ENCODE measurements at places on chromosomes 3 and 15.

- no peak for DNase-seq
Measured at GRCh38 chr3:146476094-146476740, 6.9 kb upstream of the PLSCR2 start.

- DNase-seq: no peak
Measured at GRCh38 chr3:47022641-47023071, 43.2 kb downstream of the NBEAL2 start.

DNA sequence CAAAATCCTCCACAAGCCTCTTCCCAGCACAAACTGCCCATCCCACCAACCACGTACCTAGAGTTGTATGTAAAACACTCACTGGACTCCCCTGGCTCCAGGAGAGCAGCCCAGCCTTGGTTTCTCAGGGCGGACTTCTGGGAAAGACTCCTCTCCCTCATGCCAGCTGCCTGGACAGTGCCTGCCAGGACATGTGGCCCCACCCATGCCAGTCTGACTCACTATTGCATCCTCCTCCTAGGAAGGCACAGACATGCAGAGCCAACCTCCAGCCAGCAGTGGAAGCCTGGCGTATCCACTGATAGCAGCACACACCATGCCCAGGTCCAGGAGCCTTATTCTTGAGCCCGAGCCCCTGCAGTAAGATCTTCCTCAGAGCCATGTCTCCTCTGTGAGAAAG is 8.6 kb downstream of the PKM start:
- DNase-seq: no peak

DNA sequence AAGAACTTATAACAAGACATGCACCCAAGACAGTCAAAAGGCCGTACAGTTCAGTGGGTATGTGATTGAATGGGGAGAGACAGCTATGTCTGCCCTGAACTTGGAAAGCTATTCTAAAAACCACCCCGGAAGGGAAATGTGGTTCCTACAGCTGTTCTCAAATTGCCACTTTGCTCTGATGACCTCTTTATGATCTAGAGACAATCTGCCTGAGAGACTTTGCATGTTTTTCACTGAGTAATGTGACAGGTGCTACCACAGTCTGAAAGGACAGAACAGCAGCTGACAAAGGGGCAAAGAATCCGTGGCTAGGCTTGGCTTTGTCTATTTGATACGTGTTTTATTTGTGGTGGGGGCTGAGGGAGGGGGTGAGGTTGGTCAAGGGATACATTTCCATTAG is 148.3 kb upstream of the NPHP3 start:
- no peak for DNase-seq

- DNase-seq: no peak
Measured at GRCh38 chr3:67858492-67858891, 204.1 kb upstream of the SUCLG2 start.

DNA sequence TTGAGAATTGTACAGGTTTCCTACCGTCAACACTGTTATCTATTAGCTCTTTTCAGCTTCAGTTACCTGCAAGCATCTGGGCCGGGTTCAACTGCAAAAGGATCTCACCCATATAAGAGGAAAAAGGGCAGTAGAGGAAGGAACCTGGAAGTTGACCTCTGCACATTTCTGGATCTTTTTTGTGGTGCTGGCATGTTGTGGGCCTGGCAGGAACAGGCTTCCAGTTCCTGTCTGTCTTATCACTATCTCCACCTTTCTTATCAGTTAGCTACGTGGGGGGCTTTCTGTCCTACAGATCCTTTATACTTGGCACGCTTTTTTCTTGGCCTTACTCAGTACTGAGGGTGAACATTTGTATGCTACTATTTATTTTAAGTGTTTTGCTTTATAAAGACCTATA is 42.2 kb upstream of the TJP1 start:
- no peak for DNase-seq

GRCh38 chr15:40002295-40002694 is 36.7 kb downstream of the SRP14 start:
- DNase-seq: no peak

DNA sequence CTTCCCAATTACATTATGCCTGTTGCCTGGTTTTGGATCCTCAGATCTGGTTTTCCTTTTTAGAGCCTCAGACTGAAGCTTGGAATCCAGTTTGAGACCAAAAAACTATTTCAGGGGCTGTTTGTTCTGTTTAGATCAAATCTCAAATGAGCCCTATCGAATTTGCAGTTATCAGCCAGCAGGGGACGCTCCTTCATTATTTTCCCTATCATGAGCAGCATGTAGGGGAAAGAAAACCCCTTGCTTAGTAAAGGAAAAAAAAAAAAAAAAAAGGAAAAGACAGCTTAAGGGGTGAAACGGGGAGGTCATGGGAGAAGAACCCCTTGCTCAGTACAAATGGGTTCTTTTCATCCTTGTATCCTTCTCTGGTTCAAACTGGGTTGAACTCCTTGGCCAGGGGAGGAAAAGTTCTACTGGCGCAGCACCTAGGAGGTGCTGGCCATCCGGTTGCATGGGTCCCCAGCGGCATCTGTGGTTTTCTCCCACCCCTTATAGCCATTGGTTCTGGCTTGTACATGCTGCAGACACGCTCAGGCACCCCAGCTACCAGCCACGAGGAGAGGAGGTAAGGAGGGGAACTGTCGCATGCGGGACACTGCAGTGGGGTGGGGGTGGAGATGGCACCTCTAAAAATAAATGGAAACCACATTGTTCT is 1375.1 kb upstream of the ALCAM start:
- DNase-seq: no peak

- no peak for DNase-seq
Measured at GRCh38 chr3:175732017-175732416, 872.9 kb downstream of the NAALADL2 start.

- DNase-seq: no peak
Measured at GRCh38 chr3:115552007-115552406, 71.3 kb upstream of the GAP43 start.

GRCh38 chr15:68369931-68370767 is 61.8 kb downstream of the ITGA11 start:
- no peak for DNase-seq

DNA sequence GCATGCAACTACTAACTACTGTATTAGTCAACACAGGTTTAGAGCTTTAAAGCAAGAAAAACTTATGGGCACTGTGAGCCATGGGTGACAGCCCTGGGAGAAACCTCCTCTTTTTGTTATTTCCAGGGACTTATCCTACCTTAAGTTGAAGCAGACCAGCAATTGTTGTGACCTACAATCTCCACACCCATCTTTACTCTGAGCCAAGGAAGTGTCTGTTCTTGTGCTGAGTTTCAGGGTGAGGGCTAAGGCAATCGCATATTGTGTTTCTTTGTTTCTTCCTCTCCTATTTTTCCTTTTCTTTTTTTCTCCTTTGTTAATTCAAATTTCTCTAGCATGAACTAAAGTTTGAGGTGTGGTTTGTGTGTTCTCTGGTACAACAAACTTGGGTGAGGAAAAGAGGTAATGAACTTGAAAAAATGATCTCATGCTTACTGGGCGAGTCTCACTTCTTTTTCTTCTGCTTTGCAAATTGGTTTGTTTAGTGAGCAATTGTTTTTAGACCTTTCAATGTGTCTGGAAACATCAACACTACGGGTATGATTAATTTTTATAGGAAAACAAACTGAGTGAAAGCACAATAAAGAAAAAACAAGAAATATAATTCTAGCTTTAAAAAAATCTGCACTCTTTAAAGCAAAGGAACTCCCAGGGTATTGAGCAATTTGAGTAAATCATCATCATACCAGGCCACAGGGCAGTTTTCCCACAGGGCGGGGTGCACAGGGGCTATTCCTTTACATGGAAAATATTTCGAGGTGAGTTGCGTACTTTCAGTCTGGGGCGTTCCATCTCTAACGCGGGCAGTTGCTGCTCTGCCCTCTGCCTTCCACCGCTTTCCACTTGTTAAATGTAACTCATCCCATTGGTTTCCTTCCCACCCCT is 2.7 kb downstream of the UPK1B start:
- no peak for DNase-seq

DNA sequence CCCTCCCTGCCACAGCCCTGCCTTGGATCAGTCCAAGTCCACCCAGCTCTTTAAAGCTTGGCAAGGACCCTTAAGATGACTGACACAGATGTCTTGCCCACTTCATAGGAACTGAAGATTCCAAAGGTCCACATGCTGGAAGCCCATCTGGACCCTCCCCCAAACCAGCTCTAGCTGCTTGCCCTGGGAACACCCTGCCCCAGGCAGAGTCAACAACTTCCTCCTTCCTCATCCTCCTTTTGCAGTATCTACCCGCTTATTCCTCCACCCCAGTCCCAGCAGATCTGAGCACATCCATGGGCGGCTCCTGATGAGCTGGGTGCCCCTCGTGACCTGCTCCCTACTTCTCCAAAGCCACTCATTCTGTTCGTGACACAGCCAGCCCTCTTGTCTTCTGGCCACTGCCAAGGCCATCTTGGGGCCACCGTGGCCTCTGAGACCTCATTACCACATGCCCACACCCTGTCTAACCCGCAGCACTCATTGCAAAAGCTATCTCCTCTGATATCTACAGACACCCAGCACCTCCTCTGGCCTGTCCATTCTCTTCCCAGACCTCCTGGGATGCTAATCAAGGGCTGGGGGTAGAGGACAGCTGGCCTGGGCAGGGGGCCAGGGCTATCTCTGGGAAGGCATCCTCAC is 2.0 kb upstream of the PFKFB4 start:
- no peak for DNase-seq

DNA sequence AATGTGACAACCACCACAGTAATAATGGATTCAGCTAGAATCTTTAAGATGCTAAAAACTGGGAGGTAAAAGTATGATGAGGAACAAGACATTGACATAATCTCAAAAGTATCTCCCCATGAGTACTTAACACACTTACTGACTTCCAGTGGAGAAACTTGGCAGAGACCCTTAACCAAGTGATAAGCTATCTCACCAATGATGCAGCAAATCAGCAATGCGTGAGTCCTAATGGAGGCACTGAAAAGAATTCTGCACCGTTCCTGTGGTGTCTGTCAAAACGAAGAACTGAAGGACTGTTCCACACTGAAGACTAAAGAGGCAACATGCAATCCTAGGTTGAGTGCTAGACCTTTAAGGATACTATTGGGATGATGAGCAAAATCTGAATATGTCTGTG is 67.9 kb upstream of the OCA2 start:
- no peak for DNase-seq

DNA sequence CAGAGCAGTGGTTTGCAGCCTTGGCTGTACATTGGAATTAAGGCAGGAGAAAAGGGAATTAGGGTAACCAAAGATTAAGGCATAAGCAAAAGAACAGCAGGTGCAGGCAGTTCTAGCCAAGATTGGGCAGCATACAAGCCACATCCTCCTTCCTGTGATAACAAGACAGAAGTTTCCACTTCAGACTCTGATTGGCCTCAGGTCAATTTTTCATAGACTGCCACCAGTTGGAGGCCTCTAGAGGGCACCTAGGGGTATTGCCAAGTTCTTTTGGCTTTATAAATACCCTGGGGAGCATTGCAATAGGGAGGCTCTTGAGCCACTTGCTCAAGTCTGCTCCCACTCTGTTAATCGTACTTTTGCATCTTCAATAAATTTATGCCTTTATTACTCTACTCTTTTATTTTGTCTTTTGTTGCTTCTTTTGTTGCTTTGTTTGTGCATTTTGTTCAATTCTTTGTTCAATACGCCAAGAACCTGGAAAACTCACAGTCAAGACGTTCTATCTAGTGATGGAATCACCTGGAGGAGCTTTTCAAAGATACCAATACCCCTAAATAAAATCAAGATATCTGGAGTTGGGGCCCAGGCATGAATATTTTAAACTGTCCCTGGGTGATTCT is 32.2 kb upstream of the FMN1 start:
- no peak for DNase-seq

DNA sequence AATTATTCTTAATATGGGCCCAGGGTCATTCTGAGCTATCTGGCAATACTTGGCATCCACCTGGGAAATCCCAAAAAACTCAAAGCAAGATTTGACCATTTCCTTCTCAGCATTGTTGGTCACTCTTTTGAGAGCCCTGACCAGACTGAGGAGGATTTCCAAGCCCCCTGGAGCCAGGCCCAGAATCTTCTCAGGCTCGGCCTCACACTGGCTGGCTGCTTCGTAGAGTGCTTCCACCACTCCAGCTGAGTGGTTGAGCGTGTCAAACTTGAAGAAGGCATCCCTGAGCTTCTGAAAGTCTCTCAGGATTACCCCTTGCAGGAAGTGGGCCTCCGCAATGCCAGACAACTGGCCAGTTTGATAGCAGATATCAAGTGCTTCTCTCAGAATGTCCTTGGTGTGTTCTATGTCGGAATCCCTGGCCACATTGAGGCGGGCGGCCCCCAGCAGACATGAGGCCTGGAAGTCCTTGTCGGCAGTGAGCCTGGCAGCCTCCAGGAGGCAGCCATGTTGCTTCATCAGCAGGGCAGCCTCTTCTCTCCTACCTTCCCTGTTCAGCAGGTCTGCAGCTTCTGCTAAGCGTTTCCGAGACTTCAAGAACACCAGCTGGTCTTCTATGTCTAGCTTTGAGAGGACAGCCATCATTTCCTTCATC is 68.9 kb upstream of the DCLK3 start:
- DNase-seq: no peak

DNA sequence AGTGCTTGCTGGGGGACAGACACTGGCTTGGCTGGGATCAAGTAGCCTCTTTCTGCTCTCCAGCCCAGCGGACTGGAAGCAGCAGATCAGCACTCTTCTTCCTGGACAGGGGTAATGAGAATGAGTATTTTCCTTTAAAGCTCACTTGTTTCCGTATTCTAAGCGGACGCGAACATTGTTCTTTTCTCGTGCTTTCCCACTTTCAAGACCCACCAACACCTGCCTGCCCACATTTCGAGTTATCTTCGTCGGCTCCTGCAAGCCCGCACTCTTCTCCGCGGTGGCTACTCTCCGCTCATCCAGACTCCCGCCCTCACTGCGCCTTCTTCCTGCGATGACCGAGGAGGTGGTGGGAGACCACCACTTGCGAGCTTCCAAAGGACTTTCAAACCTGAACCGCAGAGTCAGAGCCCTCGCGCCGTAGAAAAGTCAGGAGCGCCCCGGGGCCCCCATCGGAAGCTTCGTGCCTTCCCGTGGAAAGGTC is 1.6 kb upstream of the PPM1L start:
- no peak for DNase-seq

DNA sequence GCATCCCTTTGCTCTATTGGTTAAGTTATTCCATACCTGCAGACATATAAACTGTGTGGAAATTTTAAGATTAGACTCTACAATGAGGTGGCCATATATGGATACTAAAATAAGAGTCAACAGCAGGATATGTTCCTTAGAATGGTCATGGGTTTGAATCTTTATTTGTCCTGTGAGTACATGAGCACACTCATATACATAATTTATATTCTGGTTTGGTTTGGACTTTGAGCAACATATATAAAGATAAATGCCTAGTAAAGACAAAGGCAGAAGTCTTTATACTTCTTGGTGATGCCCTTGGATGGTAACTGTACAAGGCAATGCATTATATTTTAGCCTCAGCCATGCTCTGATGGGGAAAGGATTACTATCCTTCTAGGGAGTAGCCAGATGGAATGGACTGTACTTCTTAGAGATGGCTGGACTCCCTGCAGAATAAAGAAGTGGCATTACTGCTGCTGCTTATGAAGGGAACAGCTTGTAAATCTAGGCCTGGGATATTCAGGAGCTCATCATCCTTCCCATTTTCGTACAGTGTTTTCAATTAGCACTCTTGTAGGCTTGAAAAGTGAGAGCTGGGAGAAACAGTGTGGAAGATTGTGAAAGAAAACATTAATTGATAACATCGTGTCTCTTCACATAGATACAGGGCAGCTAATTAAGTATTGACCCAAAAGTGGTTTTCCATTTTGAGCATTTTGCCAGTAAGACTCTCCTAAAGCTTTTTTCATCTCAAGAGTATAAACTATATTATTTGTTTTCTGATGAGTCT is 60.4 kb downstream of the HMG20A start:
- no peak for DNase-seq

Data from stimulated activated effector memory CD8-positive, alpha-beta T cell treated with anti-CD3 and anti-CD28 coated beads, Interleukin-12 subunit alpha, Interleukin-12 subunit beta, amount 100 ng/mL, for 72 hours (primary cell).